RPMI8226 (cell line): ENCODE measurements at places on chromosomes 1 and 21.

- no peak for DNase-seq
Observed at GRCh38 chr1:114340892-114341291, 170.1 kb downstream of the TRIM33 start.

DNA sequence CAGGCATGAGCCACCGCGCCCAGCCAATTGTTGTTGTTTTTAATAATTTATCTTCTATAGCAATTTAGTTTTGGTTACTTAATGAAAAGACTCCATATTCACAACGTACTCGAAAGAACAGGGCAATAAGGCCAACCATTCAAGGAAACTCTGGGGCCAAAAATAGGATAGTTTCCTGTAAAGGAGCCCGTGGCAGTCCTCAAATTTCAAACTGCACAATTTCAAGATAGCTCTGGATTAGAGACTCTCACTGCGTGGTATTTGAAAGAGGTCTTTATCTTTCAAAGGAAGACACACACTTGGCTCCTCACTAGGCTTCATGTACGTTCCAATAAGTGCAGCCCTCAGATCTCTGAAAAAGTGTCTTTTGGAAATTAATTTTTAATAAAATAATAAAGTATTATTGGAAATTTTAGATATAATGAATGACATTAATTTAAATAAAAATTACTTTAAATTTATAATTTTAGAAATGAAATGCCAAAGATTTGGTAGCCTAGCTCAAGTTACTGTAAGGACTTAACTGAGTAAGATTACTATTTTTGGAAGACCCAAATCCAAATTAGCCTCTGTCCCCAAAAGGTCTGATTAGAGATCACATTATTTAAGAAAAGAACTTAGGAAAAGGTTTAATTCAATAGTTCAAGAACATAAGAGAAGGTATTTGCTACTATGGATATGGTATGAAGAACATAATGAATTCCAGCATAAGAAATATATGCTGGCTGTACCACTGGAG, 22.7 kb upstream of the DONSON start:
- DNase-seq, result no peak

DNA sequence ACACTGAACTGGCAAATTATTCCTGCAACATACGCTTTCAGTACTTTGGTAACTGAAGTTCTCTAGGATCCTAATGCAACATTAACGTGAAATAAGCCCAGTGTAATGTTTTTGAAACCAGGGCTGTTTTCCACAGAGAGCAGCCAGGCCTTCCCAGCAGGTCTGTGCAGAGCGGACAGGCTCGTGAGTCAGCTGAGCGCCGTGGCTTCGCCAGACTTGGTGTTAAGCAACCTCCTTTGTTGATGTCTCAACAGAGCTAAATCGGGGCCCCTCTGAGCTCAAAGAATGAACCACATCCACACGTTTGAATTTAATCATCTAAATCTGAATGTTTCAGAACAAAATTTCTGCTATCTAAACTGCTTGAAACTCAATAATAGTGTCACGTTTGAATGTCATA, 181.8 kb upstream of the FMN2 start:
- no peak for DNase-seq

GRCh38 chr1:71785450-71785849, 496.9 kb downstream of the NEGR1 start:
- no peak for DNase-seq

GRCh38 chr1:32249831-32250525, 1.1 kb upstream of the LCK start:
- peak; percentile 95 for DNase-seq
